Glomerular endothelial cell (primary cell): ENCODE measurements at places on chromosomes 1 and 21. TPM values are rescaled to one million over a fixed set of nuclear protein-coding genes. Genes with fewer than 3 reads are reported as not detected.

The PLA2G4A gene
- 2.0 and 2.5 TPM in 2 replicates for total RNA-seq

The SLC9C2 gene
- not detected in 2 replicates for total RNA-seq

The LIPI gene
- total RNA-seq: not detected in 2 replicates

DNA sequence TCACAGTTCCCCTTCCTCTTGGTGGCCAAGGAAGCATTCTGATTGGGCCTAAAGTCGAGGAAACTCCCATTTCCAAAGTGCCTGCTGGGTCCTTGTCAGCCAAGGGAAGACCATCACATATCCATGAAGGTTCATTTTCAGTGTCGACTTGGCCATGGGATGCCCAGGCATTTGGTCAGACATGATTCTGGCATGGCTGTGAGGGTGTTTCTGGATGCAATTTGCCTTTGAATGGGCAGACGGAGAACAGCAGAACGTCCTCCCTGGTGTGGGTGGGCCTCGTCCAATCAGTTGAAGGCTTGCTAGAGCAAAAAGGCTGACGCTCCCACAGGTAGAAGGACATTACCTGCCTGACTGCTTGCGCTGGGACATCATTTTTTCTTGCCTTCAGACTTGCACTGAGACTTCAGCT lies 48.3 kb upstream of the LBR start:
- DNase-seq: no peak

- no peak for DNase-seq
Observed at GRCh38 chr1:33685256-33685655, 178.6 kb upstream of the HMGB4 start.

- no peak for DNase-seq
Observed at GRCh38 chr1:79945391-79945790, 938.9 kb upstream of the ADGRL4 start.

- DNase-seq: no peak
Observed at GRCh38 chr1:111214884-111215283, 12.6 kb upstream of the CHI3L2 start.
